Stimulated activated CD4-positive, alpha-beta T cell treated with anti-CD3 and anti-CD28 coated beads, Interleukin-1b, Interleukin-23, amount 100 ng/mL, for 1 hour (primary cell): ENCODE measurements at places on chromosomes 2 and 18.

DNA sequence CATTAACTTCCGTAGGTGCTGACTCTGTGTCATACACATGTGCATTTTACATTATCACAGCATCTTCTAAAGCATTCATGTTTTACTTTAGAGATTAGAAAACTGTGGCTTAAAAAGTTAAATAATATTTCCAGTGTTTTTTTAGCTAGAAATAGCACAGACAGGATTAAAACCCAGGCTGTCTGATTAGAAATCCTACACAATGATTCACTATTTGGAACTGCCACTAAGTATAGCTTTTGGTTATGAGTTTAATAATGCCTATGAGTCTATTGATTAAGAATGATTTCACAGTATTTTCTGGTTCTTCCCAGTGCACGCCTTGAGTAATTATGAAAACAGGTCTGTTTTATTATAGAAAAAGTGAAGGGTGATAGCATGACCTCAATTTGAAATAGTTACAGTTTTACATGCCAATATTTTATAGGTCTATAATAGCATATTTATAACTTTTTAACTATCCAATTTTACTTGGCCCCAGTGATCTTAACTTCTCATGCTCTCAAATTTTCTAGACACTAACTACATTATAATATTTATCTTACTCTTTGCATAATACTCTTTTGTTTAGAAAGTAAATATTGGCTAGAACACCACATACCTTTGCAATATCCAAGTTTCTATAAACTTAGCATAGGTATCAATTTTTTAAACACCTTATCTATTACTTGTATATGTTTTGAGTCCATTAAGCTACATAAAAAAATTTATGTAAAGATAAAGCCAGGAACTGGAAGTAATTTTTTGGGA is 313.2 kb downstream of the RND3 start:
- DNase-seq: no peak

DNA sequence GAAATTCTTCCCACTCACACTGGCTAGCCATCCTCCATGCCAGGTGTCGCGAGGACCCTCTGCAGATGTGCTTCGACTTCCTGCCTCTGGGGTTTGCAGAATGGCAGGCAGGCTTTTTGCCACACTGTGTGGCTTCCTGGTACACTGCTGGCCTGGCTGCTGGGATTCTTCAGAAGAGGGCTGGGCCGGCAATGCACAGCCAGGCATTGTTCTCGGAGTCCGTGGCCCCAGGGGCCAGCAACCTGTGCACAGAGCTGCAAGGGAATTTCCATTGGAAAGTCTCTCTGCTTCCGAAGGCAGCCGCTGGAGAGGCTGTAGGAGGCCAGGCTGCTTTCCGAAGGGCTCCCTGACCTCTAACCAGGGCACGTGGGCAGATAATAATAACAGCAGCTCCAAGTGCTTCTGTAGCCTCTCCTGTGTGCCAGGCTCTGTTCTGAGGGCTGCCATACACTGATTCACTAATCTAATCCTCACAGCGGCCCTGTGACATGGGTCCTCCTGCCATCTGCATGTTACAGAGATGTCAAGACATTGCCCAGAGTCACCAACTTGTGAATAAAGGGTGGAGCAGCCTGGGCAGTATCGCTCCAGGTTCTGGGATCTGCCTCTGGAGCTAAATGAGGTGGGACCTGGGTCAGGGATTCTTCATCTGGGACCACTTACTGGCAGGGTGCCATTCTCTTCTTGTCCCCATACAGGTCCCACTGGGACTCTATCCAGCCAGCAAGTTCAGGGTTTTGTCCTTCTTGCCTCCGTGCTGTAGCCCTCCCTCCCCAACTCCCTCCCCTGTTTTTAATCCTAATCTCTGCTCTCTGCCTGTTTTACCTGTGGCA is 5.0 kb downstream of the LDLRAD4 start:
- no peak for DNase-seq

- no peak for DNase-seq
These were observed 80.2 kb downstream of the CDK15 start for GRCh38 chr2:201886504-201886903.

- no peak for DNase-seq
These were observed 570.9 kb downstream of the PIK3C3 start for GRCh38 chr18:42525905-42526304.

GRCh38 chr2:42386682-42387081 is 25.7 kb upstream of the COX7A2L start:
- no peak for DNase-seq

DNA sequence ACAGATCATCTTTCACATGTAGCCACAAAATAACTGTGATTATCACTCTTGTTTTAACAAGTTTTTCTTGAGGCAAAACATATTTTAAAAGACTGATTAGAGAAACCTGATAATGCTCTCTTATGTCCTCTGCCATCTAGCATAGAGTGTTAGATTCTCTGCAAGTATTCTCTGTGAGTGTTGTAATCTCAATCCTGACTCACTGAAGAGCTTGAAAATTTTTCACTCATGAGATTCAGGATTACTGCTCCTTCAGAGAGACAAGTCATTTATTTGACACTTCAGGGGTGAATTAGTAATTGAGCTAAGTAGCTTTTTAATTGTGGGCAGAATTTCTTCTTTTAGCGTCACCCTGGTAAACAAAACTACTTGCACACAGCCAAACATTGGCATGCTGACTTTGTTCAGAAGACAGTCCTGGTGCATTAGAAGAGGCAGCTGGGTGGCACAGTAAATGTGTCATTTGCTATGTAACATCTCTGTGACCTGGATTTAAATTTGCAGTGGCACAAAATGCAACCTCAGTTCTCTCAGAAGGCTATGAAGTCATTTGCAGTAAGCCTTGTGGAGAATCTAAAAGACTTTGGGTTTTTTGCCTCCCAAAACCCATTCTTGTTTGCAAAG is 172.9 kb downstream of the LRP1B start:
- no peak for DNase-seq

DNA sequence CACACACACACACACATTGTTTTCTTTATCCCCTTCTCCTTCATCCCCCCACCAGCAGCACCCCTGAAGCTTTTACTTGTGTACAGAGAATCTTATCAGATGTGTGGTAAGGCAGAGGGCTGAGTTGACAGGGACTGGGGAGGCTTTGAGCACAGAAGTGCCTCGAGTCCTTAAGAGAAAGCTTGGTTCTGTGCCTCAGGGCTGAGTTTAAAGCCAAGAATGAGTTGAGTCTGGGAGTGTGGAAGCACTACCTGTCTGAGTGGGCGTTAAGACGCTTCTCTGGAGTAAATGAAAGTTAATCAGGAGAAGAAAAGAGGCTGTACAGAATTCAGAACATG is 2.7 kb downstream of the ID2 start:
- no peak for DNase-seq

DNA sequence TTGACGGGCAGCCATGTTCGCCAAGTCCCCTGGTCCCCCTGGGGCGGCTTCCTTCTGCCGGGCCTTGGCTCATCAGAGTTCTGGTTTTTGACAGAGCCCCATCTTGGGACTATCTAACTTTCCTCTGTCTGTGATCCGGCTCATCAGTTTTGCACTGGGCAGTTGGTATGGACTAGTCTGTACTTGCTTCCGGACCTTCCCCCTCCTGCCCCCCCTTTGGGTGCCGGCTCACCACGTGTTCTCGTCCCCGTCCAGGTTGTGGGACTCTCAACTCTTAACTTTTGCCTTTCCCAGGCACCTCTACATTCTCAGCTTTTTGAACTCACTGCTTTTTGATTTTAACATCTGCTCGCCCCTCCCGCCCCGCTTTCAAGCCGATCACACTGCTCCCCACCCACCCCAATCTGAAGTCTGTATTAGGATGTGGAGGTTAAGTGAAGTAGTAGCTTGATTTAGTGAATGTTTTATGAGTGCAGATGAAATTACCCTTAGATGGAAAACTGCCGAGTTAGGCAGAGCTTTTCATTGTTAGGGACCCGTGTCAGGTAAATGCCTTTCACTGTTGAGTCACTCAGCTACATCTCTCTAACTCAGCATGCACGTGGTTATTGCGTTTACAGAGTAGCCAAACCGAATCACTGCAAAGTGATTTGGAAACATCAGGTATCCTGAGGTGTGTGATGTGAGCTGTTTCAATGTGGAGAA is 874 bp downstream of the WDR43 start:
- DNase-seq: no peak

- no peak for DNase-seq
These were observed 1.4 kb upstream of the GALNT13 start for GRCh38 chr2:153870308-153870707.

- DNase-seq: no peak
These were observed 43.6 kb downstream of the KIAA2012 start for GRCh38 chr2:202116691-202117090.

- no peak for DNase-seq
These were observed 16.7 kb upstream of the FOSL2 start for GRCh38 chr2:28375742-28376631.

GRCh38 chr2:48677450-48677849 is 59.8 kb downstream of the GTF2A1L start:
- DNase-seq: no peak

DNA sequence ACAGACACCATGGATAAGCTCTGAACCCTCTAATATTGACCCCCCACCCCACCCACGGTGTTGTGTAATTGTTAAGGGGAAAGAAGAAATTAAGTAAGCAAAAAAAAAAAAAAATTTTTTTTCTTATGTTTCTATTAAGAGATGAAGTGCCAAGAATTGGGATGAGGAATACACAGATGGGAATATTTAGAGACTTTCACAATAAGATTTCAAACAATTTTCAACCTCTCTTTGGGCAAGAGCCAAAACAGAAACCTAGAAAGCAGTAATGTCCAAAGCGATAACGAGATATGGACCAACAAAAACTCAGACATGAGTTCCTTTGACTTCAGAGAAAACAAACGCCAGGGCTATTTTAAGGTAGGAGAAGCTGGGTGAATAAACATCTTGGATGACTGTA is 14.4 kb downstream of the PIEZO2 start:
- no peak for DNase-seq

DNA sequence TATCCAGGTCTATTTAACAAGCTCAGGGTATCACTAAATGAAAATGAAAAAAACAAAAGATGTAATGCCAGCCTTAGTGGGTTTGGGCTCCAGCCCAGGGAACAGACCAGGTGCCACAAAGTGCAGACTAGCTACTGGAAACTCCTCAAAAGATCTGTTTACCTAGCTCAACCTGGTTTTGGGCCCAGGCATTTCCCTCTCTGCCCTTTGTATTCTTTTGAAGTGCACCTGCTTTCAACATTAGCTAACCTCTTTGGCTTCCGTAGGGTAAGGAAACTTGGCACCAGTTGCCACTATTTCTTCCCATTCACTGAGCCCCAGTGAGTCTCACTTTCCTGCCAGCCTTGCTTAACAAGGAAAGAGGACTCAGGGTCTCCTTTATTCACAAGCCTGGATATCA is 123.6 kb upstream of the CDCA7 start:
- DNase-seq: no peak

DNA sequence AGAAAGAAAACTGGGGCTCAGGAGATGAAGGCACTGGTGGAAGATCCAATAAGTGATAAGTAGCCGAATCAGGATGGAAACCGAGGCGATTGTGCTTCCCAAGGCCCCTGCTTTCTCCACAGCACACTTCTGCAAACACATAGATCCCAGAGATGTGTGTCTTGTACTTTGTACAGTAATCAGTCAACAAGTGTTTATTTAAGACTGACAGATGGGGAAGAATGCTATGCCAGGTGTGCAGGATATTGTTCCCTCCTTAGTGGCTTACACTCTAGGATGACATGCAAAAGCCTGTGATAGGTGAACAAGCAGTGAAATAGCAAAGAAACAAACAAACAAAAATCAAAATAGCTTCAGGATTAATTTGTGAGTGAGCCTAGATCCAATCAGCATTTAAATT is 116.6 kb downstream of the ACTR3 start:
- DNase-seq: no peak

GRCh38 chr2:240449764-240450531 is 14.5 kb downstream of the GPC1 start:
- no peak for DNase-seq

- DNase-seq: no peak
These were observed 50.8 kb downstream of the EMILIN2 start for GRCh38 chr18:2897448-2898185.

DNA sequence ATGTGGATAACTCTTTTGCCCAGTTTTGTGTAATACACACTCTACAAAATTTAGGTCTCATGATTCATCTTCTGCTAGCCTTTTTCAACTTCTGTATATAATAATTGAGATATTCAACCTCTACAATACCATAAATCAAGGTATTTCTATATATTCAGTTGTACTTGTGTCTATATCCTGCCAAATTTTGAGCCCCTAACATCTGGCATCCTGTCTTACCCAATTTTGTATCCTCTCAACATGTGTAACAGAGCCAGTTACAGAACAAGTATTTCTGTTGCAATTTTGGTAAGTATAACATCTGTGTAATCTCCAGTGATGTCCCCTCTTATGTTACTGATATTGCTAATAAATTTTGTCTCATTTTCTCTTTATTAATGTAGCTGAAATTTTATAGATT is 145.8 kb downstream of the TRIB2 start:
- DNase-seq: no peak
